ENCODE measurements at places on chromosomes 6 and 20.

GRCh38 chr20:42067596-42067995 lies 449.4 kb upstream of the CHD6 start:
- DNase-seq, result no peak

DNA sequence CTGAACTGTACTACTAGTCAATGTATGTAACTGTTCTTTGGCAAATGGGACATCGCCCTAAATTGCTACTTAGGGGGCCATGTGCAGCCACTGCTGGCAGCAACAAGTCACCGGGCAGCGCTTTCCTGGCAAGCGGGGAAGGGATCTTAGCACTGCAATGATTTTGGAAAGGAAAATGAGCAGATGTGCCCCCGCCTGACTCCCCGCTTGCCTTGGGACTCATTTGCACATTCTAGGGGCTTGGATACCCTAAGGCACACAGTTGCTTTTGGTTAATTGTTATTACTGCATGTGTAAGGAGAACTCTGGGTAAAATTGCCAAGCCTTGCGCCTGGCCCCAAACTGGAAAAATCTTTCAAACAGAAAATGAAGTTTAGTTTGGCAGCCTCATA lies 32.2 kb downstream of the CD83 start:
- DNase-seq, result no peak

GRCh38 chr6:30325150-30325872 lies 1.4 kb upstream of the TRIM39 start:
- peak; percentile 57 for DNase-seq

DNA sequence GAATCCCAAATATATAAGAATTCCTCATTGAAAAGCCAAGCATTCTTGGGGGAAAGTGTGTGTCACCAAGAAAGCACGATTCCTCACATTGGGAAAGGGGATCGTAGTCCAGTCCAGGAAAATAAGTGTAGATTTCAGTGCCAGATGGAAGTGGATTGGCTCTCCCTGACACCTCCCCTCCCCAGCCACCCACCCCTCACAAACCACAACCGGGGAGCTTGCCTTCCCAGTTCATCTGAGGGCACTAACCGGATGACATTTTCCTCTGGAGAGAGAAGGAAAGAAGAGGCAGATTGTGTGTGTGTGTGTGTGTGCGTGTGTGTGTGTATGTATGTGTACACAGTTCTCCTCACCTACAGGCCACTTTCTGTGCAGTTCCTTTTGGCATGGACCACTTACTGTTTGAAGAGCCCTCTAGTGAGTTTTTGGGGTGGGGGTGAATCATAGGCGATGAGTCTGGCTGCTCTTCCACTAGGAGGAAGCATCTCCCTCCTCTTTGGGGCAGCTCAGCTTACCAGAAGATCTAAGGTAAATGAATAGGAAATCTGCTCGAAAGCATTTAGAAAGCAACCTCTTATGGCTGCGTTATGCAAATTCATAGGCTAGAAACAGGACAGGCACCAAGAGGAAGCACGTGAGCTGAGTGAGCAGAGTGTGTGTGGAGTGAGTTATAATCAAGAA lies 20.8 kb downstream of the DAAM2 start:
- peak; percentile 76 for DNase-seq

- no peak for DNase-seq
Measured at GRCh38 chr6:71474942-71475341, 186.3 kb downstream of the OGFRL1 start.

DNA sequence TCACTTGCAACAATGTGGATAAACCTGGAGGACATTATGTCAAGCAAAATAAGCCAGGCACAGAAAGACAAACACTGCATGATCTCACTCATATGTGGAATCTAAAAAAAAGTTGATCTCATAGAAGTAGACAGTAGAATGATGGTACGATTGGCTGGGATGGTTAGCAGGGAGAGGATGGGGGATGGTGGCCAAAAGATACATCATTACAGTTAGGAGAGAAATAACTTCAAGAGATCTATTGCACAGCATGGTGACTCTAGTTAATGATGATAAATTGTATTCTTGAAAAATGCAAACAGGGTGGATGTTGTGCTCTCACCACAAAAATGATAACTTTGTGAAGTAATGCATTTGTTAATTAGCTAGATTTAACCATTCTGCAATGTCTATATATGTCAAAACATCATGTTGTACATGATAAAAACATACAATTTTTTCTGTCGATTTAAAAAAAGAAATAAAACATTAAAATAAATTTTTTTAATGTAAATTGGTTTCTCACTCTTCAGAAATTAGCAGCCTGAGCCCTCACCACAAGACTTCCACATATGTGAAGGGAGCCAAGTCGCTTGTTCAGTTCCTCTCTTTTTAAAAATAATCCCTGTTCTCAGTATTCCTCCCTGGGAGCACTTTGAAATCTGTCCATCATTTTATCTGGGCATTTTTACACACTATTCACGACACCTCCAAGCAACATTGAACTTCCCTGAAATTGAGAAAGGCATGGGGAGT lies 34.2 kb downstream of the PTPRT start:
- DNase-seq, result no peak

All from MM.1S (cell line).